Trophoblast cell (in vitro differentiated cells and primary cell): ENCODE measurements at places on chromosomes 7 and 10.

DNA sequence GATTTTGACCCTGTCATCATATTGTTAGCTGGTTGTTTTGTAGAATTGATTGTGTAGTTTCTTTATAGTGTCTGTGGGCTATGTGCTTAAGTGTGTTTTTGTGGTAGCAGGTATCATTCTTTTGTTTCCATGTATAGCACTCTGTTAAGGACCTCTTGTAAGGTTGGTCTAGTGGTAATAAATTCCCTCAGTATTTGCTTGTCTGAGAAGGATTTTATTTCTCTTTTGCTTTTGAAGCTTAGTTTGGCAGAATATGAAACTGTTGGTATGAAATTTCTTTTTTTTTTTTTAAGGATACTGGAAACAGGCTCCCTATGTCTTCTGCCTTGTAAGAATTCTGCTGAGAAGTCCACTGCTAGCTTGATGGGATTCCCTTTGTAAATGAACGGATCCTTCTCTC, 1073.4 kb downstream of the LRMDA start:
- DNase-seq = no peak

GRCh38 chr10:130189608-130190054, 53.4 kb downstream of the GLRX3 start:
- no peak for DNase-seq

DNA sequence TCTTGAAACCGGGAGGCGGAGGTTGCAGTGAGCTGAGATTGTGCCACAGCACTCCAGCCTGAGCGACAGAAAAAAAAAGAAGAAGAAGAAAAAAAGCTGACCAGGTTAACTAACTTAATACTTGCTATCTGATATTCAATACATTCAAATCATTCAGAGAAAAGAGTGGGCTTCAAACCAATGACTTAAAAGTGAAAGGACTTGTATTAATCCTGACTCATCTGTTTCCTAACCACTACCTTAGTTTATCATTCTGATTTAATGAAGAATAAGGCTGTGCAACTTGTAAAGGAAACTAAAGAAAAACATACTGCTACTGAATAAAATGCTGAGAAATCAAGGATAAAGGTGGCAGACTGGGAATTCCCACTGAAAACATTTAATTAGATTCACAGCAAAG, 128.4 kb downstream of the NRBF2 start:
- no peak for DNase-seq

DNA sequence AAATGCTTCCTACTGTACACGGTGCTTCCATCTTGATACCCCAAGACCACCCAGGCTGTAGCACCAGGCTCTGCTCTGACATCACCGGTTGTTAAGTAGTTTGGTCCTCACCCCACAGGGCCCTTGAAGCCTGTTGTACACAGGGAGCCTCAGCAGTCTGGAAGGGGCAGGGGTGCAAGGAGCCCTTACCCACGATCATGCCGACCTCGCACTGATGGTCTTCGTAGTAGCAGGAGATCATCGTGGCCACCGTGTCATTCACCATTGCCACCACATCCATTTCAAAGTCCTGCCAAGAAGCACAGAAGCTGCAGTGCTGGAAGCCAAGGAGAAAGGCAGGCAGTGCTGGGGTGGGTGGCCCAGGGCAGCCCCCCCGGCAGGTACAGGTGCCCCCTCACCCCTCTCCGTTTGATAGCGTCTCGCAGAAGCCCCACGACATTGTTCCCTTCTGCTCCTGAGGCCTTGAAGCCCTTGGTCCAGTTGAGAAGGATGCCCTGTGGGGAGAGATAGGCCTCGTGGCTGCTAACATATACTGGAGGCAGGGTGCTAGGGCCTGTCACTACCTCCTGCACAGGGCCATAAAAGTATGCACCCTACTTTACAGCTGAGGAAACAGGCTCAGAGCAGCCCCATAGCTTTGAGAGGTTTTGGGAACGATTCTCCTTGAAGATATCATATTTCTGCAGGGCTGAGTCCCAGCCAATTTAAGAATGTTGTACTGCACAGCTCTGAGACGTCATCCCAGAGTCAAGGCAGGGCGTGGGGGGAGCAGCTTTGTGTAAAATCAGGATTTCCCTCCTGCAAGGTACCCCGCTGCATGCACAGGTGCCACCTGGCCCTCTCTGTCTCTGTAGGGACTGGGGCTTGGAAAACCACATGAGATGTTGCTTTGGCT, 8.7 kb upstream of the MYL7 start:
- DNase-seq = no peak

DNA sequence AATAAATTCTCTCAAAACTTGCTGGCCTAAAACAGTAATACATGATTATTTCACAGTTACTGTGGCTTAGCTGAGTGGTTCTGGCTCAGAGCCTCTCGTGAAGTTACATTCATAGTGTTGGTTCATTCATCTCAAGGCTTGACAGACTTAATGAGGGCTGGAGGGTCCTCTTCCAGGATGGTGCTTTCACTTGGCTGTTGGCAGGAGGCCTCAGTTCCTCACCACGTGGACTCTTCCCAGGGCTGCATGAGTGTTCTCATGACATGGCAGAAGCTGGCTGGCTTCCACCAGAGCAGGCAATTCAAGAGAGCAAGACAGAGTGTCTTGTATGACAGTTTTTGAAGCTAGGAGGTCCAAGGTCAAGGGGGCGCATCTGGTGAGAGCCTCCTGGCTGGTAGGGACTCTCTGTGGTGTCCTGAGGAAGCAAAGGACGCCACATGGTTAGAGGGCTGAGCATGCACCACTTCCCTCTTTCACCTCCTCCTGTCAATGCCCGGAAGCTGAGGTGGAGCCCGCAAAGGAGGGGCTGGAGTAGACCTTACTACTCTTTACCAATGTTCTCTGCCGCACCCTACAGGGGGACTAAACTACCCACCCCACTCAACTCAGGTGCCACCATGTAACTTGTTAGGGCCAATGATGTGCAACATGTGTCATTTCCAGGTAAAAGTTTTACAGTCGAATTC, 58.2 kb upstream of the YAE1 start:
- DNase-seq = no peak

DNA sequence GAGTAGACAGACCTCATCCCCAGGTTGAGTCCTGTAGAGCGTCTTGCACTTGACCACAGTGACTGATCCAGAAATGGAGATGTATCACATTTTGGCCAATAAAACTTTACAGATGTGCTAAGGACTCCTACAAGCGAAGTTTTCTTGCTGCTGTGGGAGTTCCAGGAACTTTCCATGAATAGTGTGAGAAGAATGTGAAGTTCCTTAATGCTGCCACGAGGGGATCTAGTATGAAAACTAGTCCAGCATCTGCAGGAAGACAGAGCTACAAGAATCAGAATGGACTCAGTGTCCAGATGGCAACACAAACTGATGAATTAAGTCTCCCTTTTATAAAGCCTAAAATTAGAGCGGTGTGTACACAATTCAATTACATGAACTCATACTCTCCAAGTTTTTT, 14.8 kb upstream of the LSM8 start:
- DNase-seq = peak; percentile 32

GRCh38 chr10:113415246-113415645, 137.6 kb upstream of the HABP2 start:
- peak; percentile 76 for DNase-seq

DNA sequence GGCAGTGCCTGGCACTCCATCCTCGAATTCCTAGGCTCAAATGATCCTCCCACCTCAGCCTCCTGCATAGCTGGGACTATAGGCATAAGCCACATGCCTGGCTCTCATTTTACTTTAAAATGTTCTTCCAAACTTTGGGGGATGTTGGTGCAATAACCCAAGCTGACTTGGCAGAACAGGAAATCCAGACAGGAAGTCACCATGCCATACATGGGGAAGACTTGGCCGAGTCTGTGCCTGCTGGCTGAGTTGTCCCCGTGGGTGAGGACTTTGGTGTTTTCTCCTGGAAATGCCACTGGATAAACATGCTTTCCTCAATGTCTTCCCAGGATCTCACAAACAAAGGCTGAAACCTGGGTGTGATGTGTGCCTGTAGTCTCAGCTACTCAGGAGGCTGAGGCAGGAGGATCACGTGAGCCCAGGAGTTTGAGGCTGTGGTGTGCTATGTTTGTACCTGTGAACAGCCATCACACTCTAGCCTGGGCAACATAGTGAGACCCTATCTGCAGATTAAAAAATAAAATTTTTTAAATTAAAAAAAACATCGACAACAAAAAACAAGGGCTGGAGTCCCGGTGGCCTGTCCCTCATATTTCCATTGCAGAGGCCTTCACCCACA, 19.8 kb downstream of the HKDC1 start:
- DNase-seq = no peak

DNA sequence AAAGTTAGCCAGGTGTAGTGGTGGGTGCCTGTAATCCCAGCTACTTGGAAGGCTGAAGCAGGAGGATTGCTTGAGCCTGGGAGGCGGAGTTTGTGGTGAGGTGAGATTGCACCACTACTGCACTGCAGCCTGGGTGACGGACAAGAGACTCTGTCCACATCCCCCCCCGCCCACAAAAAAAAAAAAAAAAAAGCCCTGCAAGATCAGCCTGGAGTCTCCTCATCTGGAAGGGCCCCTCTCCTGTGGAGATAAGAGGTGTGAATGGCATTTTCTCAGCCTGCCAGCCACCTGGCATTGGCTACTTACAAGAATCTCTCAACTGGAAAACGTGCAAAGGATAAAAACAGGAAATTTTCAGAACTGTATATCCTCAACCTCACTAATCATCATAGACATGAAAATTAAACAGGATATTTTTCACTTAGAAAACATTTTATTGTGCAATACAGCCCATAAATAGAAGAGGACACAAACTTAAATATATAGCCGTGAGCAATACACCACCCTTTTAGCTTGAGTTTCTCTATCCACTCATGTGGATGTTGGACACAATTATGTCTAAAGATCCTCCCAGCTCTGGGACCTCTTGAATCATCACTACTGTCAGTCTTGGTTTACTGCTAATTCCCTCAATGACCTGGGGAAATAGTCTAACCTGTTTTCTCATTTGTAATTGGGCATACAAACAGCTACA, 11.3 kb upstream of the TSPAN15 start:
- DNase-seq = no peak

DNA sequence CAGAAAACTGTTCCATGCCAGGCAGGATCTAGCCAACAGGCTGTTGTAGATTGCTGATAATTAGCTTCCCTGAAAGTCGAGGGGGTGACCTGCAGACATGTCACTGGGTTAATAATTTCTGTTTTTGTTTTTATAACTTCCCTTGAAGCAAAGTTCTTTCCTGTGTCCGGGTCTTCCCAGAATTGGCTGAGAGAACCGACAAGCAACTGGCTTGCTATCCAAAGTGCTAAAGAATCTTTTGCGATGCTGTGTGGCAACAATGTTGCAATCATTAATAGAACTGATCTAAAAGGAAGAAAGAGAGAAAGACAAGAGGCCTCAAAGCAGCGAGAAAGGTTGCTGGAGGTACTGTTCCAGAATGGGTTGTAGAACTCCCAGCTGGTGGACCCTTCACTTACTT, 132.1 kb upstream of the DPP6 start:
- DNase-seq = no peak

DNA sequence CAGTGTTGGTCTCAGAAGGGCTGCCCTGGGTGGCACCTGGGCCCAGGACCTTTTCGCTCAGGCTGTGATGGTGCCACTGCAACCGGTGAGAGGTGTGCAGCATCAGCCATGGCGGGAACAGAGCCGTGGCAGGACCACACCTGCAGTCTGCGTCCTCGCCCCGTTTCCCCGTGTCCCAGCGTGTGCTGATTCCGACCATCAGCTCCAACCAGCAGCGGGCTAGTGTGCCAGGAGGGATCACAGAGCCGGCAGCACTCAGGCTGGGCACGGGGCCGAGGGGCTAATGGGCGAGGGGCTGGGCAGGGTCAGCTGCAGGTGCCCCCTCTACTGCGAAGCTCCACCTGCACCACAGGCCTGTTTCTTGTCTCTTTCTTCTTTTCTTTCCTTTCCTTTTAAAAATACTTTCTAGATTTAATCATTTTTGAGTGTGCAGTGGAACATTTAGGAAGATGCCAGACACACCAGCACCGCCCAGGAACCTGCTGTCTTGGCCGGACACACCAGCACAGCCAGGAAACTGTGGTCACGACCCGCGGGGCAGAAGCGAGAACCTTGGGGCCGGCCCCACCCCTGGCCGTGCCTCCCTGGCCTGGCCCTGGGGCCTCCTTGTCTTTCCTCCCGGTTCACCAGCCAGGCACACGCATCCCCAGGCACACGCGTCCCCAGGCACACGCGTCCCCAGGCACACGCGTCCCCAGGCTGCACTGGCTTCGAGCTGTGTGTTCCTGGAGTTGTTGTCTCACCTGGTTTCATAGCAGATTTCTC, 34.6 kb downstream of the ADGRA1 start:
- no peak for DNase-seq

- no peak for DNase-seq
These were observed 103.1 kb upstream of the AFAP1L2 start for GRCh38 chr10:114507449-114507848.

DNA sequence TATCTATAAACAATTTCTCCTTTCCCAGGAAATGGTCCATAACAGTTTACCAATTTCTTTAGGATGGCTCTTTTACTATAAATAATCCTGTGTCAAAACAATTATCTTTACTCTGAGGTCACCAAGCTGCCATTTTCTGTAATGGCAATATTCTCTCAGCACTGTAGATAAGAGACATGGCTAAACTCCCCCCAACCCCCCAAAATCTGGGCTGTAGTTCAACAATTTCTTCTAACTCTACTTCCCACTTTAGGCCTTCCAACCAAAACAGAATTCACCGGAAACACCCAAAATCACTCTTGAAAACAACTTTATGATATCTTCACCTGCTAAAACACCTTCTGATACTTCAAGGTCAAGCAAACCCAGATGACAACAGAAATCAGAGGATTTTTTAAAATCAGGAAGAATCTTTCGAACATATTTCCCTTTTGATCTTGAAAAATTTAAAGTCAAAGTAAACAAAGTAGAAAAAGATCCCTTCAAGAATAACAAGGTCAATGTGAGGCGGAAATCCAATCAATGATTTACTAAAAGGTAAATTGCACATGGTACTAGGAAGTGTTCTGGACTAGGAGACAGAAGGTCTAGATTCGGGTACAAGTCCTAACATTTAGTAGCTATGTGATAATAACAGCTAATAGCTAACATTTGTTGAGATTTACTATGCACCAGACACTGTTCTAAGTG, 176.8 kb downstream of the CPEB3 start:
- DNase-seq = no peak

DNA sequence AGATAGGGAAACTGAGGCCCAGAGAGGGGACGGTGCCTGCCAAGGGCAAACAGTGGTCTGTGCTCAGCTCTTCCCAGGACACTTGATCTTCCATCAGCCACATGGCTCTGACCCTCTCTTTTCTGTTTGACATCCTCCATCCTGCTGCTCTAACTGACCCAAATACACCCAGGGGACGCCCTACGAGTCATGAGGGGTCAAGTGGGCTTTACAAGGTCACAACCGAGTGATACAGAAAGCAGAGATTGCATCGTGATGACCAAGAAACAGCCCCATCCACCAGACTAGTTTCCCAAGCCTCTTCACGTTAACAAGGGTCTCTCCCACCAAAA, 131.2 kb upstream of the UNC5B start:
- no peak for DNase-seq

- no peak for DNase-seq
These were observed 61.9 kb downstream of the TMEM26 start for GRCh38 chr10:61391281-61391680.

GRCh38 chr10:49564461-49565009, 25.6 kb upstream of the ERCC6 start:
- no peak for DNase-seq
